Stimulated activated effector memory CD8-positive, alpha-beta T cell treated with anti-CD3 and anti-CD28 coated beads, Interleukin-12 subunit alpha, Interleukin-12 subunit beta, amount 100 ng/mL, for 72 hours (primary cell): ENCODE measurements at places on chromosomes 1 and 21.

- no peak for DNase-seq
Measured at GRCh38 chr1:41411229-41411628, 50.0 kb downstream of the FOXO6 start.

GRCh38 chr1:62595647-62596046, 1.7 kb upstream of the ANGPTL3 start:
- DNase-seq: no peak

DNA sequence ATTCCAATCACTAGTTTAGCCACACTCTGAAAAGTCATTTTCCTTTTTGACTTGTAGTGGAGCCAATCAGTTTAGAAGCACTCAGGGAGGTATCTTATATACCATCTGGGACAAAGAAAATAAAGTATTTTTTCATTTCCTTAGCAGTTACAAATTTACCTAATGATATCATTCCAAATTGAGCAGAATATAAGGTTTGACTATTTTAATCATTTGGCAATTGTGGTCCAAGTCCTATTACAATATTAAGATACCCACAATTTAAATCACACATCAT, 170.6 kb downstream of the LTN1 start:
- no peak for DNase-seq

- no peak for DNase-seq
Measured at GRCh38 chr1:169103480-169103893, 3.0 kb upstream of the ATP1B1 start.

GRCh38 chr1:162108426-162108825, 38.9 kb downstream of the NOS1AP start:
- DNase-seq: no peak

DNA sequence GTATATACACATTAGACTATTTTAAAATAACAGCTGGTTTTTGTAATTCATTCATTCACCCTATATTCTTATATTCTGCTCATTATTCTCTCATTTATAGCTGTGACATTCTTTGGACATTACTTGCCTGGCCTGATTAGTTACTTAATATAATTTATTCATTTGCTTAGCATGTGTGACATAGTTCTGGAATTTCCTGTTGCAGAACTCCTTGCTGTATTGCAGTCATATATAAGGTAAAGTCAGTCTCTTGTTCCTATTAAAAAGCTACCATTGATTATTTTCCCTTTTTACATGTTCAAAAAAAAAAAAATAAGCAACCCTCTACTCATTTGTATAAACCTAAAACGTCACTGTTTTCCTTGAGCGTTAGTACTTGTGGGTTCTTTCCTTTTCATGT, 23.9 kb downstream of the GNAT2 start:
- no peak for DNase-seq

- no peak for DNase-seq
Measured at GRCh38 chr1:206757524-206758266, 12.9 kb upstream of the IL19 start.

- DNase-seq: no peak
Measured at GRCh38 chr1:236066054-236066453, 1.2 kb upstream of the NID1 start.

DNA sequence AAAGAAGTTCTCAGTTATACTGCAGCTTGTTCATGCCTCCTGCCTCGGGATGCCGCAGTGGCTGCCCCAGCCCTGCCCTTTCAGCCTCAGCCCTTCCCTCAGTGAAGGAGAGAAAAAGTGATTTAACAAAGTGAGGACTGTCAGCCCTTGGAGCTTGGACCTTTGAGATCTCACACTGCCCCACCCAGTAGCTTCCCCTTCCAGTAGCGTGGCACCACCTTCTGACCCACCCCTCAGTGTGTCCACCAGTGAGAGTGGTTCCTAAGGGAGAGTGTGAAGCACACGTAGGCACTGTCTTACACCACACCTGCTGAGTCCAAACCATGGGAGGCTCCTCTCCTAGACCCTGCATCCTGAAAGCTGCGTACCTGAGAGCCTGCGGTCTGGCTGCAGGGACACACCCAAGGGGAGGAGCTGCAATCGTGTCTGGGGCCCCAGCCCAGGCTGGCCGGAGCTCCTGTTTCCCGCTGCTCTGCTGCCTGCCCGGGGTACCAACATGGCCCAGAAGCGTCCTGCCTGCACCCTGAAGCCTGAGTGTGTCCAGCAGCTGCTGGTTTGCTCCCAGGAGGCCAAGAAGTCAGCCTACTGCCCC, at the start of gene CDA:
TSS of gene CDA (plus strand) at position 464 of the 592 bp plus-strand sequence. CDS start at position 497, 33 bp downstream.
- DNase-seq: no peak
